H4 (cell line): ENCODE measurements at places on chromosomes 7 and 10. TPM values are rescaled to one million over a fixed set of nuclear protein-coding genes. Genes with fewer than 3 reads are reported as not detected.
A peak's percentile ranks its signal among the peaks of the same experiment; 100 is the strongest.

Gene PPP3CB
- 11.3 and 13.4 TPM in 2 replicates for total RNA-seq

Gene SPDYE1
- total RNA-seq, result not detected in 2 replicates

Gene HDAC9
- 12.8 and 22.5 TPM in 2 replicates for total RNA-seq

Gene OR2A1
- not detected in 2 replicates for total RNA-seq

Gene PTF1A
- not detected in 2 replicates for total RNA-seq

Gene PGAM2
- not detected in 2 replicates for total RNA-seq

Gene ANKRD2
- total RNA-seq, result 0.15 TPM in 1 of 2 replicates, not detected in the other

Gene ACSL5
- total RNA-seq, result 13.5 and 13.7 TPM in 2 replicates

GRCh38 chr10:70274643-70275042 is 9.2 kb downstream of the NPFFR1 start:
- no peak for DNase-seq

DNA sequence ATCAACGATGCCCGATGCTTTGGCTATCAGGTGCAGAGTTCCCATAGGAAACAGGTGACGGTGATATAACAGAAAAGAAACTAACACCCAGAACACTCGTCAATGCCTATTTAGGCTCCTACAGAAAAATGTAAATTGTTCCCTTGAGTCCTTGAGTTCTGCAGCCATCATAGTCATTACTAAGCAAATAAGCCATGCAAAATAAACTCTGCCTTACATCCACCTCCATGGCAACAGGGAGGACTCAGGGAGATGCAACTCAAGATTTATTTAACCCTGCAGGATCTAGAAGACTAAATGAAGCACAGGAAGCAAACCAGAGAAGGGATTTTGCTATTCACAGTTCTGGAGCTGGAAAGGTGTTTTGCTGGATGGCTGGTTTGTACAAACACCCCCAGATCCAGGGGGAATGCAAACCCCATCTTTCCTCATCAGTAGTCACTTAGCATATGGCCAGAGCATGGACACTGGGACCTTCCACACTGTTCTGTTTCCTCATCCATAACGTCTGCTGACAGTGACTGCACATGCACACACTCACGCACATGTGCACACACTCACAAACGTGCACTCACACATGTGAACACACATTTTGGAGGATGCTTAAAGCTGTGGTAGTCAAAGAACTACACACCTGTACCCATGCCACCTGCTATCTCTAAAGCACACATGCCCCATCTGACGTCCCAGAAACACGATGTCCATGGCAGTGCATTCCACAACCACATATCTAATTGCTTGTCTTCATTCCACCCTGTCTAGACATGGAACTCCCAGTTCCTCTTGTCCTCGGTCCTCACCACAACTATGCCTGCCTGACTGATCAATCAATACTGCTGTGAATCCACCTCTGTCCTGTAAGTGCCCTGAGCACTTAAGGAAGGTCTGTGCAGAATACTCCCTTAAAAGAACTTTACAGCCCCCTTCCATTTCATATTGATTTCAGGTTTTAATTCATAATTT is 178.2 kb downstream of the COBL start:
- no peak for DNase-seq

GRCh38 chr10:49151025-49151445 is 17.2 kb upstream of the FAM170B start:
- DNase-seq, result no peak

DNA sequence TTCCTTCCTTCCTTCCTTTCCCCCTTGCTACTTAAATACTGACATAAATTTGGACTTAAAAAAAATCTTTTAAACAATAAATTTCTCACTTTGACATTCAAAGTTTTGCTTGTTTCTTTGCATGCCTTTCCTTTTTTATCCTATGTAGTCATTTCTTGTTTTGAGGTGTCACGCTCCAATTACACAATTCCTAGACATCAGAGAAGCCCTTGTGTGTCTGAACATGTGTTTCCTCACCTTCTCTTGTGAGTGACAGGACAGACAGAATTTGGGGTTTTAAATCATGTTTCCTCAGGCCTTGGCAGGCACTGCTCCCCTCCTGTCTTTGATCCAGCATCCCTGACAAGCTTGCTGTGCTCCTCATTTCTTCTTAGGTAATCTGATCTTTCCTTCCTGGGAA is 91.3 kb downstream of the CYTH3 start:
- DNase-seq, result no peak

GRCh38 chr10:30357075-30357801 is 8.2 kb upstream of the MTPAP start:
- DNase-seq, result no peak

DNA sequence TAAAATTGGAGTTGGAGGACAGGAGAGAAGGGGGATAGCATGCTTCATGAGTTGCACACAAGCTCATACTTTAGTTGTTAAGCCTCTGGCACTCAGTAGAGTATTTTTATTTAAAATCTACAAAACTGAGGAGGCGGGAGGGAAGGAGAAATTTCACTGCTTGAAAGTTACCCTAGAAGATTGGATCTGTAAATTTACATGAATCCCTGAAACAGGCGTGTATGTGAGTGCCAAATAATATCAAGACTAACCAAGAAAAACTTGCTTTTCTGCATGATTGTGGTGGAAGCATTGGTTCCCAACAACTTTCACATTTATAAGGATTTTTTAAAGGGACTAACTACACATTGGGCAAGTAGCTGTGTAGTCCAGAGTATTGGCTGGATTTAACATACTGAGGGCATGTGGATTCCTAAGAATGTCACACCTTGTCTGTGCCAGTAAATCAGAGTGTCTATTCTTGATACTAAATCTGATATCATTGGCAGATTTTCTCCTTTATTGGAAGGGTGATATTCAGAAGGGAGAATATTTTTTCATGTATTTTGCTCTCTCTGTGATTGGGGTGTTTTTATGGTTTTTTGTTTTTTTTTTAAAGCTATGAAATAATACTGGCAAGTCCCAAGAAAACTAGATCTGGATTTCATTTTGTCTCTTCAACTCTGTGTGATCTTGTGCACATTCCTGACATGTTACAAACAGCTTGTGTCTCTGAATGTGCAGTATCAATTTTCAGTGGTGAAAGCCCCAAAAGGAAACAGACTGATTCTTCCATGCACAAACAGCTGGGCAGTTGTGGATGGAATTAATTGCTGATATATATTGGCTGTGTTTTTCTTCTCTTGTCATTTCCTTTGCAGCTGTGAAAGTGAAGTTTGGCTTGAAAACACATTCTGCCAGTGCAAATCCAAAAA is 67.2 kb downstream of the ADD3 start:
- DNase-seq, result peak; percentile 59

DNA sequence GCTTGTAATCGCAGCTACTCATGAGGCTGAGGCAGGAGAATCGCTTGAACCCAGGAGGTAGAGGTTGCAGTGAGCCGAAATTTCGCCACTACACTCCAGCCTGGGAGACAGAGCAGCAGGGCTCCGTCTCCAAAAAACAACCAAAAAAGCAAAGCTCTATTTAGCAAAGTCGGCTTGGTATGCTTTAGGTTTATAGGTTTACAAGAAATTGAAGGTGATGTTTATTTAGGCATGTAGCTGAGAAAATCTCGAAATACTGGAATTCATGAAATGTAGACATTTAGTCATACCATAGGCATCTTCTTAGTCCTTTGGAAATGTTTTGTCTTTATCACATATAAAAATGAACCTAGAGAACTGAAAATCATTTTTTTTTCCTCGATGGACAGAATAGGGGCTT is 453.8 kb upstream of the ANKRD30A start:
- no peak for DNase-seq

- DNase-seq, result no peak
These were observed 3.6 kb downstream of the GDI2 start for GRCh38 chr10:5809527-5810154.

DNA sequence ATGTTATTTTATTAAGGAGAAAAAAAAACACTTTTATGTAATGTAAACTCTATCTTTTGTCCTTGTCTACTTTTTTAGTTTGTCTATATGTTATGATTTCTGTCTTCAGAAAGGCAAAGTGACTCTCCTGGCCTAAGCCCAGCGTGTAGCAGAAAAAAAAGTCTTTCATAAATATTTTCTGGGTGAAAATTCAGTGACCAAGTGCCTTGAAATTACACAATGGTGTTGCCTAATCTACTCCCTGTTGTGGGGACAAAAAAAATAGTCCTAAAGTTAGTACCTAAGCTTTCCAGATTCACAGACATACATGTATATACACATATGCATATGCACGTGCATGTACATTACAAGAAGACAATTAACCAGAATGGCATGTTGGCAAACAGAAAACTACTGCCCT is 1257.8 kb upstream of the SORCS1 start:
- DNase-seq, result no peak

DNA sequence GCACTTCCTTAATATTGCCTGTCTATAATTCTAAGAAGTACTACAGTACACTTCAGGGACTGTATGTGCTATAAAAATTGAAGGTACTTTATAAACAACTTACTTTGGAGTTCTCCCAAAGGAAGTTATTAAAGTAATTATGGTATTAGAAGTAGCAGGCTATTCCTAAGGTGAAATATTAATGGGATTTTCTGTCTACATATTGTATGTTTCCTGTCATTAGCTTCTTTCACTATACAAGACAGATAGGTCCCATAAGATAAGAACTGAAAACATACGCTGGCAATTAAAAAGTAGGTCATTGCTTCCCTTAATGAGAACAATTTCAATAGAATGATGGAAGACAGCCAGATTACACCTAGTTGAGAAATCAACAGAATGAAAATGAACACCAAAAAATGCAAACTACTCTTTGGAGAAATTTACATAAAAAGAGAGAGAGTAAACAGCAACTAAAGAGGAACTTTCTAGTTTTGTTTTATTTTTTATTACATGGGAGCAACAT is 147.0 kb downstream of the HBP1 start:
- DNase-seq, result no peak

DNA sequence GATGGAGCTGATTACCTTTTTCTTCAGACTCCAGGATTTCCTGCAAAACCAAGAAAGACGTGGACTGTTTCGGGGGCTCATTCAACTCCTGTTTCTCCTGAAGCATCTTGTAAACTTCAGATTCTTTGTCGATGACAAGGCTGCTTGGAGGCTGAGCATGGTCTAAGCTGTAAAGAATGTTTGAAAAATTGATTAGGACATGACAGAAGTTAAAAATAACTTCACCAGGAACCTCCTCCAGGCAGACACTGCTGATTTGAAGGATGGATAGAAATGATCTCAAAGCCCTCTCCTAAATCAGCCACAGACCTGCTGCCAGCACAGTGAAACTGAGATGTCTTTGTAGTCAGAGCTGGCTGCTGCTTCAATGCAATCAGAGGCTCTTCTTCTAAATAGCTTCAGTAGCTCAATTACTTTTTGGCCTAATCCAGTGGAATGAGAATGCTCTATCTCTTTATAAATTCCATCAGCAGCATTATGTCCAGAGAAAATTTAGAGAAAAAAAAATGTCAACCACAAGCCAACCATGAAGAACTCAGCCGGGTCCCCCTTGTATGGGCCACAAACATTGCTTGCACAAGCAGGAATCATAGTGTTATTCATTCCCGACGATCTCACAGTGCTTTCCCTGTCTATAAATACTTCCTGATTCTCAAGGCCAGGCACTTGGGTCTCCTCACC is 43.5 kb downstream of the PDLIM1 start:
- DNase-seq, result no peak

DNA sequence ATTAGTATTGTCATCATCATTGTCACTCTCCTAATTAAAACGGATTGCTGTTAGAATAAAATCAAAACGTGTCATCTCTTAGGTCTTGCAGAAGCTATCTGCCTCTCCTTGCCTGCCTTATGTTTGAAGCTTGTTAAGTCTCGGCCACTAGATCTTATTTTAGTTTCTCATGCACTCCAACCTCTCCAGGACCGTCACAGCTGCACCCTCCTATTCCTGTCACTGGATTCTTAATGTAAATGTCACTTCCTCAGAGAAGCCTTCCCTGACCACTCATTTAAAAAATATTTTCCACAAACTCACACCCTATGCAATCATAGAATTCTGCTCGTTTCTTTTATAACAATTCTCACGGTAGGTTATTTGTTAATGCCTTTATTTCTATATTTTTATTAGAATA is 103.9 kb upstream of the DKK1 start:
- DNase-seq, result no peak

DNA sequence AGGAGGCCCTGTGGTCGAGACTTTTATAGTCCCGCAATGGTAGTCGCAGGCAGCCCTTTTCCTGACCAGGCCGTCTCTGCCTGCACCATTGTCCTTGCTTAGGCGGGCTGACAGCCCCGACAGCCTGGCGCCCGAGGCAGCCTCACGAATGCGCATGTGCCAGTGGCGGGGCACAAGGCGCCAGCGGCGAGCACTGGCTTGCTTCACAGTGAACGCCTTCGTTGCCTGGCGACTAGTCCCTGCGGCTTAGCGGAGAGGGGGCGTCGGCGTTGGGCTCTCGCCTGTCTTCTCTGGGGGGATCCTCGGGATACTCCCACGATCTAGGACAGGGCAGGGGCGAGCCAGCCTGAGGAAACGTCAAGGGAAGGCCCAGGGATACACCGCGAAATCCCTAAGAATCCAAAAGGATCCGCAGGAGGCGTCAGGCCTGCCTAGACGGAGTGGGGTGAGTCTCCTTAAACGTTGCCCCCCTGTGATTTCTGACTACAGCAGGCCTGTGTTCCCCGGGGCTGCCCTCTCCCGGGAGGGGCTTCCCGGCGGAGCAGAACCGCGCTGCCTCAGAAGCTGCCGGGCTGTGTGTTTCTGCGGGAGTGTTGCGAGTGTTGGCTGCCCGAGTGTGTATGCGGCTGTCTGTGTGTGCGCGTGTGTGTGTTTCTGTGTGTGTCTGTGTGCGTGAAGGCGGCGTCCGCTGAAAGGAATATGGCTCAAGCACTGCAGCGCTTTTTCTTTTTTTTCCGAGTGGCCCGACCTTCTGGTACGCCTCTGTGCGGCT is 20.5 kb upstream of the ZNF273 start:
- no peak for DNase-seq

DNA sequence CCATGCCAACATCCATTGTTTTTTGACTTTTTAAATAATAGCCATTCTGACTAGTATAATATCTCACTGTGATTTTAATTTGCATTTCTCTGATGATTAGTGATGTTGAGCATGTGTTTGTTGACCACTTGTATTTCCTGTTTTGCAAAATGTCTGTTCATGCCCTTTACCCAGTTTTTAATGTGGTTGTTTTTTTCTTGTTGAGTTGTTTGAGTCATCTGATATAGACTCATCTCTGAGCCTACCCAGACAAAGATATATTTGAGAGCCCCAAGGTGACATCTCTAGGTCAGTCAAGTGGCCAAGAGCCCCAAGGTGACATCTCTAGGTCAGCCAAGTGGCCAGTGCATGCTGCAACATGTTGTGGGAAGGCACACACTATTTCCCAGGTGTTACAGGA is 224.7 kb downstream of the HECW1 start:
- no peak for DNase-seq
